Caco-2 (cell line): ENCODE measurements at places on chromosomes 13 and 19. TPM values are rescaled to one million over a fixed set of nuclear protein-coding genes. Genes with fewer than 3 reads are reported as not detected.

Gene TNFSF13B
- 0.41 and 0.84 TPM in 2 replicates for total RNA-seq

Gene RASA3
- total RNA-seq = 0.88 and 0.95 TPM in 2 replicates

Gene COL4A2
- 17.1 and 19.2 TPM in 2 replicates for total RNA-seq

Gene POSTN
- 0.21 and 0.29 TPM in 2 replicates for total RNA-seq

DNA sequence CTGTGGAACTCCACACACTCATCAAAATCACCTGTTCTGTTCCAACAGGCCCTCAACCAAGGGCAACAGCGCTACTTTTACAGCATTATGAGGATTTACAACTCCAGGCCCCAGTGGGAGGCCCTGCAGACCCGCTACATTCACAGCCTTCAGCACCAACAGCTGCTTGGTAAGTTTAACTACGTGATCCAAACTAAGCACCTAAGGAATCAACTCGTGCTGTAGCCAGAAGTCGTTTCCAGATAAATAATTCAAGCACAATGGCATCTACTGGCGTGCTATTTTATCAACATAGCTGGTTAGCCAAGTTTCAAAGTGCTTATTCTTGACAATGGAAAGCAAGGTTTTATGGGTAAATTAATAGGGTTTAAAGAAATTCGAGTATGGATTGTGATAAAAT, 5.3 kb downstream of the FAM216B start:
- no peak overlapping the region for H3K27ac ChIP-seq
- no peaks in the 10 kb centered on the region for H3K36me3 ChIP-seq
- H3K4me3 ChIP-seq = no peak overlapping the region
- no peak for DNase-seq

GRCh38 chr13:59024434-59024833, 1139.3 kb downstream of the DIAPH3 start:
- no peak for DNase-seq
- H3K27ac ChIP-seq = no peak overlapping the region
- H3K4me3 ChIP-seq = no peak overlapping the region
- no peaks in the 10 kb centered on the region for H3K36me3 ChIP-seq

- H3K27me3 ChIP-seq = no peaks in the 10 kb centered on the region
- H3K36me3 ChIP-seq = no peaks in the 10 kb centered on the region
- DNase-seq = peak; percentile 97
- peaks cover 48% of the 10 kb centered on the region for H3K4me1 ChIP-seq
- peak overlapping the region; percentile 96 for H3K27ac ChIP-seq
Observed at GRCh38 chr19:40921005-40921897, 39.2 kb upstream of the CYP2A7 start.

- no peak overlapping the region for H3K4me3 ChIP-seq
- H3K27ac ChIP-seq = no peak overlapping the region
- H3K36me3 ChIP-seq = no peaks in the 10 kb centered on the region
- DNase-seq = no peak
- H3K27me3 ChIP-seq = no peaks in the 10 kb centered on the region
Observed at GRCh38 chr19:17679526-17680229, 8.5 kb downstream of the UNC13A start.

GRCh38 chr13:98223741-98224140, 46.7 kb upstream of the RNF113B start:
- DNase-seq = no peak
- H3K36me3 ChIP-seq = peaks cover 5% of the 10 kb centered on the region
- no peaks in the 10 kb centered on the region for H3K4me1 ChIP-seq
- no peaks in the 10 kb centered on the region for H3K27me3 ChIP-seq

- no peak within 1 kb of the TSS for H3K27ac ChIP-seq
- no peaks in the 10 kb centered on the region for H3K27me3 ChIP-seq
- no peak for DNase-seq
- no peak within 1 kb of the TSS for H3K4me3 ChIP-seq
- H3K4me1 ChIP-seq = peaks cover 5% of the 10 kb centered on the region; the same call in 1 of the 2 replicates
- H3K36me3 ChIP-seq = no peaks in the 10 kb centered on the region
Observed at GRCh38 chr19:51372649-51373504, at the start of gene NKG7. Gene NKG7, minus strand, starts transcription at chr19:51372654. Its CDS starts 119 bp downstream, at chr19:51372535.

DNA sequence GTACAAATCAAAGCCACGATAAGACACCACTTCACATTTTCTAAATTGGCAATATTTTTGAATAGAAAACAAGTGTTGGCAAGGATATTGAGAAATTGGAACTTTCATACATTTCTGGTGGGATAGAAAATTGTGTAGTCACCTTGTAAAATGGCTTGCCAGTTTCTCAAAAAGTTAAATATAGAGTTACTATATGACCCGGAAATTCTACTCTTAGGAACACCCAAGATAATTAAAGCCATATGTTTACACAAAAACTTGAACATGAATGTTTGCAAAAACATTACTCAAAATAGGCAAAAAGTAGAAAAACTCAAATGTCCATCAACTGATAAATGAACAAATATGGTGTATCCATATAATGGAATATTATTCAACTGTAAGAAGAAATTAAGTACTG, 552.5 kb downstream of the TBC1D4 start:
- no peak overlapping the region for H3K4me3 ChIP-seq
- DNase-seq = no peak

- H3K27me3 ChIP-seq = no peaks in the 10 kb centered on the region
- H3K36me3 ChIP-seq = no peaks in the 10 kb centered on the region
- H3K4me3 ChIP-seq = no peak overlapping the region
- DNase-seq = no peak
- H3K27ac ChIP-seq = no peak overlapping the region
Observed at GRCh38 chr19:28224441-28224840, 988.5 kb downstream of the UQCRFS1 start.

DNA sequence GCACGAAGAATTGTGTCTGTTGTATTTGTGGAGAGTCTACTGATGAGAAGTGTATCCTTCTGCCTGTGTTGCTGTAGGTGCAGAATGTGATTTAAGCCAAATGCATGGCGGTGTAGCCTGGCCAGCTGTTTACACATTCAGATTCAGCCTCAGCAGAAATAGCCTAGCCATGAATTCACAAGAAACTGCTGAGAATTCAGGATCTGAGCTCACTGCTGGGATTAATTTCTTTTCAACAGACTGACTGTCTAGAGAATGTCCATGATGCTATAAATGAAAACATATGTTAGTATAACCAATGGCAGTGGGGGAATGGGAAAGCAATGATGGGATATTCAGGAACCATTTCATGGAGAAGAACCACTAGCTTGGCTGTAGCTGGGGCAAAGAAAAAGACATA, 77.4 kb upstream of the RNF113B start:
- no peaks in the 10 kb centered on the region for H3K27me3 ChIP-seq
- H3K27ac ChIP-seq = peak overlapping the region; percentile 89
- no peak for DNase-seq
- peaks cover 39% of the 10 kb centered on the region for H3K4me1 ChIP-seq

DNA sequence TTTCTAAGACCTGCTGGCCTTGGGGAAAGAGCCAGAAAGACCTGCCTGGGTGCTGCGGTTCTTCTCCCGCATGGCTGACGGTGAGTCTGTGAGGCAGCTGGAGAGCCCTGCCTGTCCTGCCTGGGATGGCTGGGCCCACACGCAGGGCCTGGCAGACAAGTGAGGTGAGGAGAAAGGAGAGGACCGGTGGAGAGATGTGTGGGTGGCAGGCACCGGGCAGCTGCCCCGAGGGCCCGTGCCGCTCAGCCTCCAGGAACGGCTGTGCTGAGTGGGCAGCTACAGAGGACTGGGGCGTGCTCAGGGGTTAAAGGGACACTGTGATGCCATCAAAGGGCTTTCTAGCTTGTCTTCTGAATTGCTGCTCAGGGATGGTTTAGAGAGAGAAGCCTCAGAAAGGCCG, 53.8 kb downstream of the MLLT1 start:
- no peaks in the 10 kb centered on the region for H3K27me3 ChIP-seq
- no peaks in the 10 kb centered on the region for H3K4me1 ChIP-seq
- no peak for DNase-seq

DNA sequence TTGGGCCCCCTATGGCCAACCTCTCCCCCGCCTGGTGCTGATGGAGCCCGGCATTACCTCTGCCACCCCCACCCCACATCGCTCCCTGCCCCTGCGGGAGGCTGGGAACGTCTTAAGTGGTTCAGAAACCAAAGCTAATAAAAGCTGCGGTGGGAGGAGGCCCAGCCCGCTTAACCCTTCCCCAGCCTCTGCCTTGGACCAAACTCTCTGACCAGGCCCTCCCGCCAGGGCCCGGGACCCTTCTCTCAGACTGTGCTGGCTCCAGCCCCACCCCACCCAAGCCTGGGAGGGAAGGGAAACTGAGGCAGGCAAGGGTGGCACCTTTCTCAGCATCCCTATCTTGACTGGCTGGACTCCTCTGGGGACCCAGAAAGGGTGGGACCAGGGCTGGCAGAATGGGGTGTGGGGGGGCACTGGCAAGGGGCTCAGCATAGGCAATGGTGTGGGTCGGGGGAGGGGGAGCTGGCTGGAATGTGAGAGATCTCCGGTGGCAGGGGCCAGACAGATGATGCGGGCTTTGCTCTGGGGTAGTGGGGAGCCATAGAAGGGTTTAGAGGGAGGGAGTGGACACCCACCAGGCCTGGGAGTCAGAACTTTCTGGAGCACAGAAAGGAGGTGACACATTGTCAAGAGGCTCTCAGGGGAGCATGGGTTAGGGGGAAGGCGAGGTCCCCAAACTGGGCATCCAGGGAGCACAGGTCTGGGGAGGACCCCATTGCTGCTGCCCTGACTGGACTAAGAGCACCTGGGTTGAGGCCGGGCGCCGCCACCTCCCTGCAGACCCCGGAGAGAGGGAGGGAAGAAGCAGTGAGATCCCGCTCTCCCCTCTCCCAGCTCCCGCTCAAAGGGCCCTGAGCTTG, 21.9 kb downstream of the SMIM24 start:
- no peak overlapping the region for H3K4me3 ChIP-seq
- H3K27me3 ChIP-seq = no peaks in the 10 kb centered on the region
- H3K4me1 ChIP-seq = 0 out of 2 replicates have a peak, but pooled peaks cover 5% of the 10 kb centered on the region
- no peak for DNase-seq
- no peaks in the 10 kb centered on the region for H3K36me3 ChIP-seq
